ENCODE measurements at places on chromosomes 3 and 15.

- DNase-seq = no peak
Measured at GRCh38 chr3:55458181-55458790, 28.8 kb downstream of the WNT5A start.

- peak; percentile 93 for DNase-seq
Measured at GRCh38 chr15:64387562-64388168, at the start of gene TRIP4. Gene TRIP4 (plus strand): TSS chr15:64387836. CDS start chr15:64387864, 28 bp downstream.

DNA sequence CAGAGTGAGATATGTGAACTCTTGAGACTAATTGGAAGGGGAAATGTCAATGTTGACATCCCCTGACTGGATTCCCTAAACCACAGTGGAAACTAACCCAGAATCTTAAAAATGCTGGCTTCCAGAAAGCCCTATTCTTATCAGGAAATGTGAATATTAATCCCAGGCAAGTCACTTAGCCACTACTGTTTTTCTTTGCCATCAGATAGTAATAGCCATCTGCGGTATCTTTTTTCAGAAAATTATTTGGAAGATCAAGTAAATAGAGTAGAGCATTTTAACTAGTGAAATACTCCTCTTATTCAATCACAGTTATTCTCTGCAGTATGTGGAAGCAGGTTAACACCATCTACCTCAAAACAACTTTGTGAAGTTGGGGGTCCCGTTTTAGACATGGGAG, 318.9 kb downstream of the RORA start:
- no peak for DNase-seq

DNA sequence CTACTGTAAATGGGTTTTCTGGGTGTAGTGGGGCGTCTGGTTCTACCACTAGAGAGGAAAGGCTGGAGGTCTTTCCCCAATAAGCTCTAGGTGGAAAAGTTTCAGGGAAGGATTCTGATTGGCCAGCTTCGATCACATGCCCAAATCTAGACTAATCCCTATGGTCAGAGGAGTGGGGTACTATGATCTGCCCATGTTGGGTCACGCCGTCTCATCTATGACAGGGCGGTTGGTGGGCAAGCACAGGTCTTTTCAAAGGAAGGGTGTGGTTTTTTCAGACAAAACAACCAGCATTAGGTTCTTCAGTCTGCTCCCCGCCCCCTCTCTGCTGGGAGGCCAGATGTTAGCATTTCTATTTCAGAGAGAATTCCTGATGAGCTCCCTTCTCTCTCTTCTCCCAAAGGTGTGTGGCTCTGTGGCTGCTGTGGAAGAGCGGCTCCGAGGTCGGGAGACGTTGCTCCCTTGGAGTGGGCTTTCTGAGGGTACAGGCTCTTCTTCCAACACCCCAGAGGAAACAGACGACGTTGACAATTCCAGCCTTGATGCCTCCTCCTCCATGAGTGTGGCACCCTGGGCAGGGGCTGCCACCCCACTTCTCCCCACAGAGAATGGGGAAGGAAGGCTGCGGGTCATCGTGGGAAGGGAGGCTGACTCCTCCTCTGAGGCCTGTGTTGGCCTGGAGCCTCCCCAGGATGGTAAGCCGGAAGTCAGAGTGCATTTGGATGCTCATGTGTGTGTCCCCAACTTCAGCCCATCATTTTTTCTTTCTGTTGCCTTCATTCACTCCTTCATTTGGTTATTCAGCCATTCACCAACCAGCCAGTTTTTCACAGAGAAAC, 9.7 kb upstream of the TATDN2 start:
- no peak for DNase-seq

DNA sequence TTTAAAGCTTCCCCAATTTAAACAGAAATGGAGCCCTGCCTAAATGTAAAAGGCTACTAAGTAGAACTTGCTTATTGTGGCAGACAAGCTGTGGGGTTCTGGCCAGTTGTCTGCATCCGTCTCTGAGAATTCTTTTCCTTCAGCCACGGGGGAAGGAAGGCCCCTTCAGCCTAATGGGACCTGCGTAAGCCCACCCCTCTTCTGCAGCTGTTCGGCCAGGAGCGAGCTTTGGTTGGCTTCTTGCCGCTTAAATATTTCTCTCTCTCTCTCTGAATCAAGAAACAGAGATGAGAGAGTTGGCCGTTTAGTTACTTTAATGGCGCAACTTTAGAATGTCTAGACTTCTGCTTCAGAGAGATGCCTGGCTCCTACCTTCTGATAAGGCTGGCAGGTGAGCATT, 151.7 kb upstream of the PROK2 start:
- no peak for DNase-seq

GRCh38 chr15:56598991-56599390, 134.1 kb upstream of the MNS1 start:
- no peak for DNase-seq

DNA sequence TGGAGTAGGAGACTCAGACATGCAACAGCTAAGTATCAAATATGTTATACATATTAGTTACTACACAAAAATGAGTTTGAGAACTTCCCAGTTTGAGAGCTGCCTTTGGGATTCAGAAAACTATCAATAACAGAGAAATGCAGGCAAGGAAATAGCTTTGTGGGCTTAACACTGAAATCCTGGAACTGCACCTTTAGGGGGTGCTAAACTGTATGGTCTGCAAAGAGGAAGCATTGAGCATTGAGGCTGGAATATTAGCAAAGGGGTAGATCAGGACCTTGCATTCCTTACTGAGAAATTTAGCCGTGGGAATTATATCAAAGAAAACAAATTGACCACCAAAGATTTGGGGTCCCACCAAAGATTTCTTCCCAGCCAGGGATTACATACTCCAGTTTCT, 580.0 kb downstream of the ZNF385D start:
- DNase-seq = no peak

GRCh38 chr3:109131276-109131675, 5.2 kb upstream of the C3orf85 start:
- DNase-seq = no peak

DNA sequence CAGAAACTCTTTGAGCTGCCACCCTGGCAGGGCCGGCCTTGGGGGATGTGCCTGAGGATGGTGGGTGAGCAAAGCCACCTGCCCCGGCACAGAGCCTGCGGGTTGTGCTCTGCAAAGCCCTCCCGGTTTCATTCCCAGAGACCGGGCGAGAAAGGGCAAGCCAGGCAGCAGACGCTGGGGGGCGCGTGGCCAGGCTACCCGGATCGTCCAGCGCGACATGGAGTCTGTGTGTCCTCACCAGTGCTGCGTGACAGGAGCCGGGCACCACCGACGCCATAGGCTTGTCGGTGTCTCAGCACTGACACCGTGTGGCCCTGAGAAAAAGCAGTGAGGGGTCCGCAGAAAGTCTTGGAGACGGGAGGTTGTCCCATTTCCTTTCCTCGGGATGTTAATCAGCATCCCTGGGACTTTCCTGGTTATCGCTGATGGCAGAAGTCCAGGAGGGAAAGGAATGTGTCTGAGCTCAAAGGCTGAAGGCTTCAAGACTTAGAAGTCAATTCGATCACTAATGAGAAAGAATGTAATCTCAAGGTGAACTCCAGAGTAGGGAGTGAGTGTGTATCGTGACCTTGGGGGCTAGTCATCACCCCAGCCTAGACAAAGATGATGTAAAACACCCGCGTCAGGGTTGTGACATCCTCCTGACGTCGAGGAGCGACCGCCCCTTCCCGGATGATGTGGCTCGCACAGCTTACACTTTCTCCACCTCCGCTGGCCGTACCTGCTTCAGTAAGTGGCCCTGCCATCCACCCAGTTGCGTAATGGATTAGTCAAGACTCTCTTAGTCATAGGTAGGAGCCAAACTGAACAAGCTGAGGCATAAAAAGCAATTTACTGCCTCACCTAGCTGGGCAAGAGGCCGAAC, 36.3 kb upstream of the PLA2G4E start:
- DNase-seq = peak; percentile 48

GRCh38 chr3:120432150-120432860, 18.5 kb downstream of the FSTL1 start:
- DNase-seq = no peak

DNA sequence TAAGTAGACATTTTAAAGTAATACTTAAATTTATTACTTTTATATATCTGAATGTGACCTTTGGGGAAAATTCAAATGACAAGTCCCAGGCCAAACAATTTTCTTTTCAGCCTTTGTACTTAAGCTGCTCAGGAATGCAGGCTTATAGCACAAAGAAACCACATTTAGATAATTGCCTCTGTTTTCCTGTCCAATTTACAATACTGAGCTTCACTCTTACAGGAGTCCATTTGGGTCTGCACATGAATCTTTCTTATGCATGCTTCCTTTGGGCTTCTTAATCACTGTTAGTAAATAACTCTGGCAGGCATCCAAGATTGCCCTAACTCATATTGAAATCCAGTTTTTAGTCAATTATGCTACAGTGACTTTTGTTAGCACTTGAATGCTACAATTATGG, 459.4 kb upstream of the TGFBR2 start:
- DNase-seq = no peak

DNA sequence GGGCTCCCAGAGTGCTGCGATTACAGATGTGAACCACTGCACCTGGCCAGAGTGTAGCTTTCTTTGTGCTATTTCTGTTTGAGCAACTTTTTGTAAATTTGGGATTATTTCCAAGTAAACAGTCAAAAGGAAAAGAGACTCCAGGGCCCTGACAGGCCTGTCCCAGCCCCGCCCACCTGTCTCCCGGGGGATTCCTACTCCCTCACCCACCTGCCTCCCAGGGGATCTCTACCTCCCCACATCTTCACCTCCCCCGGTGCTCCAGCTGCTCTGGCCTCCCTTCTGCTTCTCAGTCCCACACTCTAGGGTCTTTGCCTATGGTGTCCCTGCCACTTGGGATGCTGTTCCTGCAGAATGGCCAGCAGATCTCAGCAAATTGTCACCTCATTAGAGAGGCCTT, 7.0 kb downstream of the RHCG start:
- no peak for DNase-seq

DNA sequence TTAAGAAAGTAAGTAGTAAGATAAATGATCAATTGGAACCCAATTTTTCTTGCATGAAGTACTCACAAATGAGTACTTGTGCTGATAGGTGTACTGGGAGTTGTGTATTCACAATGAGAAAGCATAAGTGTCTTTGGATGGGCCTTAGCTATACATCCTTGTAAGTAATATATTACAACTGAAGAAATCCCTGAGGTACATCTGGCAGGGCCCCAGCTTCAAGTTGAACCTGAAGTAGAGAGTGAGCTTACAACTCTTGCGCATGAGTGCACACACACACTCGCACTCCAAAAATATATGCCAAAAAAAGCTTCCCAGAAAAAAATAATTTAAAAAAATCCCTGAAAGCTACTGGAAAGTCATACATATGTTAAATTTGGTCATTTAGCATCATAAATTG, 222.5 kb downstream of the ROBO2 start:
- no peak for DNase-seq

GRCh38 chr3:167872941-167873340, 137.4 kb downstream of the SERPINI1 start:
- DNase-seq = no peak

DNA sequence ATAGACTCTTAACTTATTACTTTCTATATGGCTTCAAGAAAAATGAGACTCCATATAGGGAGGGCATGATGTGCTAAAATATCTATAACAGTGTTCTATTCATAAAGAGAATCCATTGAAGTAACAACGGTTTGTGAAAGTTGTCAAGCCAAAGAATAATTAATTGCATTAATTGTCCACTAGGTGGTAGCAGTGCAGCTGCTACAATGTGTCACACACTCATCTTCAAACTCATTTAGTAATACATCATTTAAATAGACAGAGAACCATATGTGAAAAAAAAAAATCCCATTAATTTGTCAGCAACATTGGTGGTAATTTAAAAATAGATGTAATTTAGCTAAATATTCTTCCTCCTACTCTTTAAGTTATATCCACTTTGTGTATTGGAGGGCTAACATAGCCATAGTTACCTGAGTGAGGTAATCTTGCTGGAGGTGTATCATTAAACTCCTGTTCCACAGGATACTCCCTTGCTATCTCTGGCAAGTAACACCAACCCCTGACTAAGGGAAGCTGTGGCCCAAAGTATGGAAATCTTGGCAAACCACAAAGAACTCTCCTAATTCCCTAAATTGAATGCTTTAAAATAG, 3.7 kb upstream of the CPA3 start:
- no peak for DNase-seq

DNA sequence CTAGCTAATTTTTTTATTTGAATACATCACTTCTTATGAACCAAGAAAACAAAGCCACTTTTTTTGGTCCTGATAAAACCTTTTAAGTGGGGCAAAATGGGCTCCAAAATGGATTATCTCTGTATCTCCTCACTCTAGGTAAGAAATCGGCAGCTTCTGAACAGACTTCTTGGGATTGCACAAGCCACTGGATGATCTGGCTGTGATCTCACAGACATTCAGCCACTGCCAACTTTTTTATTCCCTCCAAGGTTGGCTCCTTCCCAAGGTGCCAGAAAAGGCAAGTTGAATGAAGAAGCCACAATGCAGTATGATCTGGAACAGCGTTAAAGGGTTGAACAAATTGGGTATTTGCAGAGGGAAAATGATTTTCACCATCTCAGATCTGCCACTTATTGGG, 73.2 kb downstream of the PRICKLE2 start:
- no peak for DNase-seq

- no peak for DNase-seq
Measured at GRCh38 chr3:27342267-27342666, 26.9 kb downstream of the NEK10 start.

DNA sequence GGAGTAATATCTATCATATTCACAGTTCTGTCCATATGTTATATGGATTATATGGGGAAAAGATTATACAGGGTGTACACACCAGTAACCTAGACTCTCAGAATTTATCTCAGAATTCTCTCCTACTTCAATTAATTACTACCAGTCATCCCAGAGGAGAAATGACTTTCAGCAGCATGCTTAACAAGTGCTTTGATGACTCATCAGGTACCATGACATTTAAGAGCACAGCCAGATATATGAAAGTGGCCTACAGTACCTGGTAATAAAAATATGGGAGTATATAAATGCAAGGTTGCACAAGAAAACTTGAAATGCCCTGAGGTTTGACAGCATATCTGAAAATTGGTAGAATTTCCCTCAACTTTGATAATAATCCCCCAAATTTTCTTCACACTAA, 1273.0 kb downstream of the OTOL1 start:
- no peak for DNase-seq

DNA sequence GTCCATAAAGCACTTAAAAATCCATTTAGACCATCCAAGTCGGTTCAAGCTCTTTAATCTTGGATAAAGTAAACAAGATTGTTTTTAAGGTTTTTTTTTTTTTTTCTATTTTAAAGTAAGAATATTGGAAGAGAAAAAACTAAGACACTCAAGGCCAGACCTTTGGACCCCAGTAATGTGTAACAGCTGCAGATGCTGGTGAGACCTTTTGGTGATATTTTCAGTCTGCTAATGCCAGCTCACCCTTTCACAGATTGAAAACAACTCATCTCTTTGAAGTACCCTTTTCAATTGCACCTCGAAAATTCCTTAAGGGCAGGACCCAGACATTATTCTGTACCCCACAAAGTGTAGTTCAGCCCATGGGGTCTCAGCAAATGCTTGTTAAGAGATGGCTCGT, 260.7 kb upstream of the CTNNB1 start:
- DNase-seq = no peak

DNA sequence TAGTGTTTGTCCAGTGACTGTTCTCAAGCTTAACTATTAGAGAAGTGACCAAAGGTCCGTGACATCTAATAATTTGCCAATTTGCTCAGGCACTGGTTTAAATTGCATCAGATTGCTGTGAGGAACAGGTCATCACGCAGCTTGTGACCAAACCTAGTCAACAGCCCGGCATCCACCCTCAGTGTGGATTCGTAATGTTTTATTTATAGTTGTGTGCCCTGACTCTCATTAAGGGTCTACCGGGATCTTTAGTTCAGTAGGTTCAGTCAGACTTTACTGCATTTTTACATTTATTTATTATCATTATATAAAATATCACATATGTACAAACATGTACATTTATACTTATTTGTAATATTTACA, 46.4 kb upstream of the PGPEP1L start:
- no peak for DNase-seq

All from stimulated activated CD4-positive, alpha-beta T cell treated with anti-CD3 and anti-CD28 coated beads, Interleukin-2, amount 100 ng/mL, for 4 hours (primary cell).